NCI-H187 treated with DMSO at 0.1 percent for 48 hours (cell line): ENCODE measurements at places on chromosomes 6 and 20.

GRCh38 chr6:52820198-52820597 is 16.6 kb upstream of the GSTA1 start:
- no peak for DNase-seq

DNA sequence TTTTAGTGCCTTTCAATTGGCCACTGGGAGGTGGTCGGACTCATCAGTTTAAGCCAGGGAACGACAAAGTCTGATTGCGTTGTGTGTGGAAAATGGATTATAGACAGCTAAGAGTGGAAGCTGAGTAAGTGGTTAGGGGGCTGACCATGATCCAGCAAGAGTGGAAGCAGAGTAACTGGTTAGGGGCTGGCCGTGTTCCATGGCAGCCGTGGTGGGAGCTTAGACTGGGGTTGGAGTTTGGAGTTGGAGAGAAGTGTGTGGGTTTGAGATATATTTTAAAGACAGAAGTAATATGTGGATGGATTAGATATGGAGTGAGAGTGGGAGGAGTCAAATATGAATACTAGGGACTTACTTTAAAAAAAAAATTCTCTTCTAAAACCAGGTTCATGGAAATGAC is 41.7 kb downstream of the LRRN4 start:
- DNase-seq, result no peak

DNA sequence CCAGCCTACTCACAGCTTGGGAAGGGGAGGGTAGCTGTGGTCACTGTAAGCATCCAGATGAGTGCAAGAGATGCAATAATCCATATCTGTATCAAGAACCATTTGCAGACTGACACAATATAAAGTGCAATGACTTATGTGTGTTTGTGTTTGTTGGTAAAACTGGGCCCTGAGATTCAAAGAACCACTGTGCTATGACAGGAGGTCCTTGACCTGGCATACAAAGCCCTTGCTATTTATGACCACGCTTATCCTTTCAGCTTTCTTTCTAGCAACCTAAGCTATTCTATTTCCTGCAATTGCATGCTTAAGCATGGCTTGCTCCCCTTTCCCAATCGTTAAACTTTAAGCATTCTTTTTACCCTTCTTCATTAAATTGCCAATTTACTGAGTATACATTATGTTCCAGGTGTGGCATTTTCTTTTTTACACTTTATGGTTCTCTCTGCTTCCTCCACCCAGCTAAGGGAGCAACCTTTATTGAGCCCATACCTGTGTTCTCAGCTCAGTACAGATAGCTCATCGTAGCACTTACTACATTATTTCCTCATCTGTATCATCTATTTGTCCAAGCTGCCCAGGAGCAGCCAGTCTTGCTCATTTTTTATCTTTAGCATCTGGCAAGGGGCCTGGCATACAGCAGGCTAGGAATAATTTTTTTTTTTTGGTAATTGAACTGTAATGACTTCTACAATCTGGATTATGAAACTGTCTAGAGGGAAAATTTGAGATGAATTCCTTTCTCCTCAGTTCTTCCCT is 3.5 kb downstream of the MCUR1 start:
- DNase-seq, result no peak

DNA sequence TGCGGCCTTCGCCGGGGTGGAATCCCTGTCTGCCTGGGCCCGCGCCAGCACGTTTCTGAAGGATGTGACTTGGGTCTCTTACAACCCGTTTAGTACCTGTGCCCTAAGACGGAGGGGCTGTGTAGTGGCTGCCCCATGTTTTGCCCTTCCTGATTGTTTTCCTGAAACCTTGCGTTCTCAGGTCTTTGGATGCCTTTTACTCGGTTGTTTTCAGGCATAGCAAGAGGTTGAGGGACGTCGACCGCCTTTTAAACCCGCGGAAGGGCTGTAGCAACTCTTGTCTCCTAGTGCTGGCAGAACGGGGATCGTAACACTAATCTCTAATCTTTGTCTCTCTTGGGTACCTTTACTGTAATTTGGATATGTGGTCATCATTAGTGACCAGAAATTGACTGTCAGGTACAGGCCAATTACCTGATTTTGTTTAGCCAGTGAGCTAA is 706 bp upstream of the NANP start:
- DNase-seq, result no peak

GRCh38 chr6:6801005-6801335 is 212.4 kb downstream of the LY86 start:
- no peak for DNase-seq
